ENCODE measurements at places on chromosomes 11 and 22.

GRCh38 chr22:29030016-29030617 lies 31.5 kb downstream of the C22orf31 start:
- ATAC-seq = no peak

DNA sequence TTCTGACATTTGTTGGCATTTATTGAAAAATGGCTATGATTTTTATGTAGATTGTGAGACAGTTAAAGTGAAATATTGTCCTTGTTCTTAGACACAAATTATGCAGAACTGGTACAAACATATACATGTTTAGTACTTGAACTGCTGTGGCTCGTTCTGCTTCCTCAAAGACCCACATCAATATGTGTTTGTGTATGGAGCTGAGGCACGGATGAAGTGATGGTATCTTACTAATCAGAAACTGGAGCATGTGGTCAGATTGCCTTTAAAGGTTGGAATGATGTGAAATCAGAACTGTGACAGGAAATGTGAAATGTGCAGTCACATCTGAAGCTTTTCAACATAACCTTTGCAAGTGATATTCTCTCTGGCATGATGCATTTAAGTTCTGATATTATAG lies 130.4 kb downstream of the NAV2 start:
- ATAC-seq = no peak

DNA sequence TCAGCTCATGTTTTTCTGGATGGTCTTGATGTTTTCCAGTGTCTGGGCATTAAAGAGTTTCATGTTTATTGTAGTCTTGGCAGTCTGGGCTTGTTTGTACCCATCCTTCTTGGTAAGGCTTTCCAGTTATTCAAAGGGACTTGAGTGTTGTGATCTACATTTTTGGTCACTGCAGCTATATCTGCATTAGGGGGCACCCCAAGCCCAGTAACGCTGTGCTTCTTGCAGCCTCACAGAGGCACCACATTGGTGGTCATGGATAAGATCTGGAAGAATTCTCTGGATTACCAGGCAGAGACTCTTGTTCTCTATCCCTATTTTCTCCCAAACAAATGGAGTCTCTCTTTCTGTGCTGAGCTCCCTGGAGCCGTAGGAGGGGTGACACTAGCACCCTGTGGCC lies 451.5 kb upstream of the FAT3 start:
- ATAC-seq = no peak

GRCh38 chr11:117601006-117601708 lies 195.9 kb downstream of the DSCAML1 start:
- no peak for ATAC-seq

DNA sequence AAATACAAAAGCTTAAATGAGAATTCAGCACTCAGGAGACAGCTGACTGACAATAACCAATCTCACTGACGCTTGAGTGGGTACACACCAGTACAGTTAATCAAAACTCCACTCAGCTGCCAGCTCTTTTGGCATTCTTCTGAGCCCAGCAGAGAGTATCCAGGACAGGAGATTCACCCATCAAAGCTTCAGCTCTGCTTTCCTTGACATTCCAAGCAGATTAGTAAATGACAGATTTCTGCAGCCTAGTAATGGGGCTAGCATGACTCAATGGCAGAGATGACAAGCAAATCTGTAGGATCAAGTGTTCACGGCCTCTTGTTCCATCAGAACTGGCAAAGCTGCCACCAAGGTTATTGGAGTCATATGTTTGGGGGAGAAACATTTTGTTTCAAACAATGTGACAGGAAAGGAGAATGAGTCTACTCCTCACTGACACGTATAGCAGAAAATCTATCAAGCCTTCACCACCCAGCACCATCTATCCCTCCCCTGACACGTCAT lies 420.0 kb downstream of the DYNC2H1 start:
- ATAC-seq = no peak

DNA sequence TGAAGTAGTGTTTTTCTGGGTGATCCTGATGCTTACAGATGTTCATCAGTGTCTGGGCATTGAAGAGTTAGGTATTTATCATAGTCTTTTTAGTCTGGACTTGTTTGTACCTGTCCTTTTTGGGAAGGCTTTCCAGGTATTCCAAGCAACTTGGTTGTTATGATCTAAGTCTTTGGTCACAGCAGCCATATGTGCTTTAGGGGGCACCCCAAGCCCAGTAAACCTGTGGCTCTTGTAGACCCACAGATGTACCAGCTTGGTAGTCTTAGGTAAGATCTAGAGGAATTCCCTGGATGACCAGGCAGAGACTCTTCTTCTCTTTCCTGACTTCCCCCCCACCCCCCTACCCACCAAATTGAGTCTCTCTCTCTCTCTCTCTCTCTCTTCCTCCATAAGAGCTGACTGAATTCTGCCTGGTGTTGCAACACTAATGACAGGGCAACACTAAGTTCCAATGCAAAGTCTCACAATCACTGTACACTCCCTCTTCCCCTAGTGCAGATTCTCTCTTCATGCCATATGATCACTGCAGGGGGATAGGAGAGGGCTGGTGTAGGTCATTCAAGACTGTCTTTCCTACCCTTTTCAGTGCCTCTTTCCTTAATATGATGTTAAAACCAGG lies 24.5 kb upstream of the MMP8 start:
- no peak for ATAC-seq

GRCh38 chr11:81787584-81788049 lies 946.0 kb downstream of the FAM181B start:
- ATAC-seq = no peak

DNA sequence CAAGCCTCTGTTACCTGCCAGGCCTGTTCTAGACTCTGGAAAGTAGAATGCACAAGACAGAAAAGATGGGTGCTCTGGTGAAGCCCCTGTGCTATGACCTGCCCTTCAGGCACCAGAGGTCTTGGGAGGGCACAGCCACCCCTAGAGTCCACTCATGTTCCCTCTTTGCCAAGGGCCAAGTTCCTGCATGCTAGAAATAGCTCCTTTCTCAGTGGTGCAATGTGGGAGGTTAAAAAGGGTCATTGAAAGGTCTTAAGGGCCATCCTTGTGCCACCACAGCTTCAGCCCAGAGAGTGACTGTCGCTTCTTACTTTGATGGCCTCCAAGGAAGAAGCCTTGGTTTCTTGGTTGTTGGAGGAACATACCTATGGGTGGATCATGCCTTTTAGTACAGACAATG lies 84.6 kb upstream of the PARVA start:
- ATAC-seq = no peak

- ATAC-seq = peak; percentile 70
These were observed 710 bp downstream of the DERL3 start for GRCh38 chr22:23837911-23838680.

DNA sequence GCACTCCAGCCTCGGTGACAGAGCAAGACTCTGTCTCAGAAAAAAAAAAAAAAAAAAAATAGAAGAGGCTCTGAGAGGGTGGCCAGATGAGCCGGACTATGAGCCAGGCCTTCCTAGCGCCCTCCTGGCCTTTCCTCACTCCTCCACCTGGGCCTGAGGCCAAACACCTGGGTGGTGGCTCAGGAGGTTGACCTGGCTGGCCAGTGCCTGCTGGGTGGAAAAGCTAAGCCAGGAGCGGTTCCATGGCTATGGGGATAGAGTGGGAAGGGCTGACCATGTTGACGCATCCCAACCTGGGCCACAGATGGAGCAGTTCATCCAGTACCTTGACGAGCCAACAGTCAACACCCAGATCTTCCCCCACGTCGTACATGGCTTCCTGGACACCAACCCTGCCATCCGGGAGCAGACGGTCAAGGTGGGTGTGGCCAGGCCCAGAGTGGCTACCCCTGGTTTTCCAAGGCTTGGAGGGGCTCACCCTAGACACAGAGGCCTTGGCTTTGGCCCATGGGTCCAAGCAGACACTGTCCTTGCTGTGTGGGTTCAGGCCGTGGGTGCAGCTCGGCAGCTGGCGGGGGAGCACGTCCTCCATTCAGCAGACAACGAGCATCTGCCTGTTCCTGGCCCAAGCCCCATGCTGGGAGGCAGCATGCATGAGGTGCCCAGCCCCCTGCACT lies 7.6 kb downstream of the SCYL1 start:
- no peak for ATAC-seq

GRCh38 chr11:11089805-11090204 lies 232.0 kb upstream of the ZBED5 start:
- peak; percentile 40 for ATAC-seq

GRCh38 chr11:8018484-8019313 lies 31.6 kb downstream of the EIF3F start:
- peak; percentile 71 for ATAC-seq

DNA sequence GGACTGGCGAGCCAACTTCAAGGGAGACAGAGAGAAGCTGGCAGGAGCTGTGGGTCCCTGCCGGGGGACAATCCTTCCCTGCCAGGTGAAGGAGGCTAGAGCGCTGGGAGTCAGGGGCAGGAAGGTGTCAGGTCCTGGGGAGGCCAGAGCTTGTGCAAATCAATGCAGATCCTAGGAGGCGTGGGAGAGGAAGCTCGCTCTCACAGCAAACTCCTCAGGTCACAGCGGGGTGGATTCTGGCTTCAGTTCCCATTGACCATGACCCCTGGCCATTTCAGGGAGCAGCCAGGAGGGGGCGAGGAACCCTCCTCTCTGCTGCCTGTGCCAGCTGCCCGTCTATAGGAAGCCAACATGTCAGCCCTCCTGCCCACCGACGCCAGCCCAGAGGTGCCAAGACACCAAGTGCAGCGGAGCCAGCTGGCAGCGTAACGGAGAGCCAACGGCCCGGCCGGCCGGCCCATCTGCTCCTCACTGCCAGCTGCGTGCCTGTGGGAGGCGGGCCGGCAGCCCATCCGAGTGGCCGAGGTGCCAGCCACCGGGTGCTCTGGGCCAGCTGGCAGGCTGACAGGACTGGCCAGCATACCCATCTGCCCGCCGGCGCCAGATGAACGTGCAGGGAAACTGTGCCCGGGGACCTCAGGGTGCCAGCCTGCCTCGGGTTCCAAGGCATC lies 374.8 kb downstream of the MIAT start:
- ATAC-seq = no peak

DNA sequence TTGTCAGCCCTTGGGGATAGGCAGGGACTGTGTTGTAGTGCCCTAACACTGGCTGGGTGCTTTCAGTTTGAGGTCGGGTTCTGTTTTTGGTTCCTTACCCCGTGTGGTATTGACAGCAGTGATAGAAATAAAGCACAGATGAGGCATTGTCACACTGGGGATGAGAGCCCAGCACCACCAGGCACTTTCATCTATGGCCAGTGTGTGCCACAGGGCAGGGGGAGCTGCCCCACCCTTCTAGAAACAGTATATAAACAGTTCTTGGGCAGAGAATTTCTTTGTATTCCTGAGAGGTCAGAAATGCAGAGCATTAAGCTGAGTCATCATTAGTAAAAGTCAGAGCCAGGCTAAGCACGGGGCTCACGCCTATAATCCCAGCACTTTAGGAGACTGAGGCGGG lies 23.1 kb upstream of the CDC42EP2 start:
- ATAC-seq = no peak

DNA sequence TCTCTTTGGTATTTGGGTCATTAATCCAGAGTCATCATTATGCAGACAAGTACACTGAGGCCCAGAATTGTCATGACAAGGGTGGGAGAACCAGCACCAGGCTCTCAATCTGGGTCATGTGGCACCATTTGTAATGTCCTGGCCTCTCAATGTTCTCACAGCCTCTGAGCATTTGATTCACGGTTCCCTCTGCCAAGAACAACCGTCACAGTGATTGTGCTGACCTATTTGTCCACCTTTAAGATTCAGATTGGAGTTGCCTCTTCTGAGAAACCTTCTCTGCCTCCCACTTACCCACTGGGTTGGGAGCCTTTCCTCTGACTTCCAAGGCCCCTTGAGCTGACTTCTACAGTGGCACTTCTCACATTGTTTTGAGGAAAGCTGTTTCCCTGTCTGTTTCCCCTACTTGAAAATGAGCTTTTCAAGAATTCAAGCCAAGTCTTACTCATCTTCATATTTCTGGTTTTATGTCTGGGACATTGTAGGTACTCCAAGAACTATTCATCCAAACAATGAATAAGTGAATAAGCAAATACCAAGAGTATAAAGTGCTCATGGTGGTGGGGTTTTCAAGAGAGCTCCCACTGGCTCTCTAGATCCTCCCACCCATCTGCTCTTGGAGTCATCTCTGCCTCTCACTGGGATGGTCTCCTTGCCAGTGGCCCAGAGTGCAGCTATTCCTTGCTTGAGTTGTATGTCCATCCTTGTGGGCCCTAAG lies 126.4 kb upstream of the E2F8 start:
- no peak for ATAC-seq

- no peak for ATAC-seq
These were observed 9.8 kb downstream of the ARRB1 start for GRCh38 chr11:75341612-75342011.

GRCh38 chr11:103923451-103923931 lies 112.9 kb upstream of the DDI1 start:
- ATAC-seq = no peak
